CD4-positive, alpha-beta T cell treated with Interferon alpha-2 for 1 hour (primary cell): ENCODE measurements at places on chromosomes 2 and 18.

DNA sequence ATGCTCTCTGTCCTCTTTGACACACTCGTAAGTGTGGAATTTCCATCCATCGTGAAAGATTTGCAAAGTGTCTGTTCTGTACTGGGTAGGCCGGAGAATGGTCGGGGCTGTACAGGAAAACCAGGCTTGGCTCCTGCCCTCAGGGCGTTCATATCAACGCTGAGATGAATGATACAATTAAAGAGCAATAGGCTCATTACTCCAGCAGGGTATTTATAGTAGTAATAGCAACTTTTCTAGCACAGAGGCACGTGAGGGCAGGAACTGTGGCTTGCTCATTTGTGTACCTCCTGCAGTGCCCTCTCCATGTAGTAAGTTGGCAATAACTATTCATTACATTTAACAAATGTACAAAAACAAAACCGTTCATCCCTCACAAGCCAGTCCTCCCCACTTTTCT is 5.3 kb upstream of the NCK2 start:
- DNase-seq: peak; percentile 37

- DNase-seq: no peak
Measured at GRCh38 chr2:132815516-132815915, 145.5 kb upstream of the LYPD1 start.

- no peak for DNase-seq
Measured at GRCh38 chr18:1104181-1104881, 199.7 kb downstream of the ADCYAP1 start.

DNA sequence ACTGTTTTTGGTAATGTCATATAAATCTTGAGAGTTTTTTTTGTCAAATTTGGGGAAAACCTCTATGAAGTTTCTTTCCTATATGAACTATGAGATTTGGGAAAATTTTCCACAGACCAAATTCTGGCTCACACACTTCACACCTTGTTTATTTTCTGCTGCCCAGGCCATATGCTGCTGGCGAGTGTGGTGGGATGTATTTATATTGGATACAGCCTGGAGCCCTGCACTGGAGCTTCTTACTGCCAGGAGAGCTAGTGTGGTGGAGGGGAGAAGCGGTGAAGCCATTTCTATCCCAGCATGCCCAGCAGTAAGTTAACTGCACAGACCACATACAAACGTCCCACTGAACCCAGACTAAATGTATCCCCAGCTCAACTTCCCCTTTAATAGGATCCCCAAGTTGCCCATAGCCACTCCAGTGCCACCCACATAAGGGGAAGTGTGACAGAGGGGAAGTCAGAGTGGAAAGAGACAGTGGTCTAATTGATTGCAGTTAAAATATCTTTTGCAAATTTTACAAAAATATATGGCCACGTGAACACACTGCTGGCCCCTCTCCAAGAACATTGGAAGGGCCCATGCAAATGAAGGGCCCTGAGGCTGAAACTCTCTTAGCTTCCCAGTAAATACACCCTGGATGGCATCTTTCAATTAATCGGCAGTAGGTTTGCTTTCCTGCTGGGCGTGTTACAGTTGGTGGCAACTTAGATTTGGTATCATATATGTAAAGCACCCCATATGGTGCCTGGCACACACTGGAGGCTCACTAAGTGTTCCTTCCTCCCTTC is 146.6 kb upstream of the ITGA6 start:
- DNase-seq: peak; percentile 7

- DNase-seq: no peak
Measured at GRCh38 chr2:28407131-28407975, 14.7 kb downstream of the FOSL2 start.

- DNase-seq: no peak
Measured at GRCh38 chr2:200305797-200306195, 697 bp upstream of the SPATS2L start.

DNA sequence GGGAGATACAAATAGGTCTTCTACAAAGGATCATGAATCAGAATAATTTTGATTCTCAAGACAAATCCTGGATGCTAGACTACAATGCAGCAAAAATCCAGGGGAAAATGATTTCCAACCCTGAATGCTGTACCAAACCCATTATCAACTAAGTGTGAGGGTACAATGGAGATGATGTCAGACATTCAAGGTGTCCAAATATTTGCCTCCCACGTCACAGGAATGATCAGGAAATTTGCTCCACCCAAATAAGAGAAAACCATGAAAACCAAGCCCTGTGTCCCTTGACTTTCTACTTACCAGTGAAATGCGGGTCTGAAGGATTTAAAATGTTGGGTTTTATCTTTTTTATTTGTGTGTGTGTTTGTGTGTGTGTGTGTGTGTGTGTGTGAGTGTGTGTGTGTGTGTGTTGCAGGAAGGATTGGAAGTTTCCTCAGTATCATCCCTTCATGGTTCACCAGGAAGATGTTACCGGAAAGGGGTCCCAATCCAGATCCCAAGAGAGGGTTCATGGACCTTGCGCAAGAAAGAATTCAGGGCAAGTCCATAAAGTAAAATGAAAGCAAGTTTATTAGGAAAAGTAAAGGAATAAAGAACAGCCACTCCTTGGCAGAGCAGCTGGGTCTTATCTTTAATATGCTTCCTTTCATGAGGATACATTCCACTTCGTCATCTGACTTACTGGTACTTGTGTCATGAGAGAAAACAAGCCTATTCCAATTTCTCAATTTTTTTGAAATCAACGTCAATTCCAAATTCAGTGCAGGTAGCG is 61.1 kb upstream of the ID2 start:
- DNase-seq: no peak

DNA sequence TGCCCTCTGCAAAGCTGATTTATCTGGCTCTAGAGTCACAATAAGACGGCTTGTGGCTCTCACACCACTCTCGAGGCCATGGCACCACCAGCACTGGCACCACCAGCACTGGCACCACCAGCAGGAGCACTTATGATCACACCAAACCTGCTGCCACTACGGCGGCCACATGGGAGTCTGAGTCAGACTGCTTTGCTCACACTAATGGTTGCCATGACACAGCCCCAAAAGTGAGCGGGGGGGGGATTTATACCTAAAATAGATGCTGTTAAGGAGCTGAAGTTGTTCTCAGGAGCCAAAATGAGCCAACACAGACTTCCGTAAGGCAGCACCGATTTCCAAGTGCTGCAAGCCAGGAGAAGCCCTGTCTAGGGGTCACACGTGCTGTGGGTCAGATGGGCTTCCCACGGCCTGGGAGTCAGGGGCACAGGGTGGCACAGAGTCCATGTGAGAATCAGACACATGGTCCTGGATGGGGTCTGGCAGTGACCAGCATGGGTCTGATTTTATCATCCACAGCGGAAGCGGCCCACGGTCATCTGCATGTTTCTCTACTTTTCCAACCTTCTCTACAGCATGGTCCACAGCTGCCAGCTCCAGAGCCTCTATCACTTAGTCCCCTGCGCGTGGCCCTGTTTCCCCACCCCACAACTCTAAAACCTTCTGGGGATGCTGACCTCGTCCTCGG is 16.7 kb downstream of the DNMT3A start:
- DNase-seq: no peak
